Naive thymus-derived CD4-positive, alpha-beta T cell (primary cell): ENCODE measurements at places on chromosomes 3 and 15.

- H3K4me1 ChIP-seq: no peaks in the 10 kb centered on the region
- H3K27ac ChIP-seq: no peak overlapping the region
- no peaks in the 10 kb centered on the region for H3K27me3 ChIP-seq
- no peaks in the 10 kb centered on the region for H3K36me3 ChIP-seq
- DNase-seq: no peak
Observed at GRCh38 chr3:167450195-167450594, 23.6 kb downstream of the SERPINI2 start.

GRCh38 chr15:44490622-44491021 lies 46.3 kb upstream of the EIF3J start:
- H3K27me3 ChIP-seq: no peaks in the 10 kb centered on the region
- H3K36me3 ChIP-seq: peaks cover 12% of the 10 kb centered on the region
- no peaks in the 10 kb centered on the region for H3K4me1 ChIP-seq
- no peak overlapping the region for H3K27ac ChIP-seq

DNA sequence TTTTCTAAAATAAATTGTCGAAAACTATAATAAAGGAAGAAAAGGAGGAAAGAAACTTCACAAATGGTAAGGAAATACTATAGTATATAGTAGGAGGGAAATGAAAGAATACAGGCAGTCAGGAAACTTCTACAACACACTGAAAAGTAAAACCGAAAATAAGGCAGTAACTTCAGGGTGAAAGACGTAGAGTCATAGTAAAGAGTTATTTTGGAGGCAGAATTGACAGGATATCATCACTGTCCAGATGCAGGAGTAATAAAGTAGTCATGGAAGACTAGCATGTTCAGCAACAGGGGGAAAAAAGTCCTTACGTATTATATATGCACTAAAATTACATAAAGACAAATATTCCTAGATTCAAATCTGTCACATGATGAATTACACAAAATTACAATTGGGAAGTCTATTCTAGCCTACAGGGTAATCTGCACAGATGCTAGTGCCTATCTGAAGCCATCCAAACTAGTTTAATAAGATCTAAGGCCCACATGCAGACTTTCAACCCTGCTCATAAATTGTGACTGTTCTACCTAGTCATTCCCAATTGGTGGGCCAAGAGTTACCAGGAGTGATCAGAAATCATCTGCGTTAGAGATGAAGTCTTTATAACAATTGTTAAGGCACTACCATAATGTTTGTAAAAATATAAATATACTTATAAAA lies 14.0 kb downstream of the VPS13C start:
- H3K36me3 ChIP-seq: no peaks in the 10 kb centered on the region
- H3K4me3 ChIP-seq: no peak overlapping the region
- peaks cover 9% of the 10 kb centered on the region for H3K4me1 ChIP-seq
- DNase-seq: no peak

- no peak for DNase-seq
- H3K4me1 ChIP-seq: no peaks in the 10 kb centered on the region
- H3K27ac ChIP-seq: no peak overlapping the region
- H3K4me3 ChIP-seq: no peak overlapping the region
- H3K36me3 ChIP-seq: no peaks in the 10 kb centered on the region
Observed at GRCh38 chr3:181488536-181488935, 223.2 kb upstream of the SOX2 start.

GRCh38 chr15:60928970-60929369 lies 300.1 kb downstream of the RORA start:
- DNase-seq: no peak
- H3K27ac ChIP-seq: no peak overlapping the region
- H3K4me3 ChIP-seq: no peak overlapping the region
- no peaks in the 10 kb centered on the region for H3K4me1 ChIP-seq
- H3K27me3 ChIP-seq: no peaks in the 10 kb centered on the region

DNA sequence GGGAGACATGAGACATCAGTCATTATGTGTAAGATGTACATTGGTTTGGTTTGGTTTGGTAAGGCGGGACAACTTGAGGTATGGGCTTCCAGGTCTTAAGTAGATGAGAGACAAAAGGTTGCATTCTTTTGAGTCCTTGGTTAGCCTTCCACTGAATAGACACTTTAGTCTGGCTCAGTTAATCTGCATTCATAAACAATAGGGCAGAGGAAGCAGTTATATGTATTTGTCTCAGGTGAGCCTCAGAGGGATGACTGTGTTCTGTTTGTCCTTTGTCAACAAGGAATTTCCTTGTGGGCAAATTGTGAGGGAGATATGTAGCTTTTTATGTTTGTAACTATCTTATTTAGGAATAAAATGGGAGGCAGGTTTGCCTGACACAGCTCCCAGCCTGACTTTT lies 50.4 kb downstream of the TCF12 start:
- DNase-seq: no peak
- no peak overlapping the region for H3K27ac ChIP-seq

DNA sequence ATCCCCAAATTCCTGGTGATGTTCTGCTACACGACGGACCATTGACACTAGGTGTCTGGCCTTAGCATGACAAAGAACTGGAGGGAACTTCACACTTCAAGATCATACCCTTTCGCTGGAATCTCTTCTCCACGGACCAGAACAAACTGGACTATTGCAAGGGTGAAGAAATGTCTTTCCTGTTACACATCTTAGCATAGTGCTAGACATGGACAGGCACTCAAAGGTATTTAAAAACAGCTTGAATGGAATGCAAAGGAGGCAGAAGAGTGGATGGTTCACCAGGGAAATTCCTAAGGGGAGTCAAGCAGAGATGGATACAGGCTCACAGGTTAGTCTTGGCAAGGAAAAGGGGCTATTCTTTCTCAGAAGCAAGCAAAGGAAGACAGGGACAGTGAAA lies 33.5 kb upstream of the PDZRN3 start:
- H3K4me3 ChIP-seq: no peak overlapping the region
- no peaks in the 10 kb centered on the region for H3K27me3 ChIP-seq
- no peak for DNase-seq
- H3K27ac ChIP-seq: no peak overlapping the region
- no peaks in the 10 kb centered on the region for H3K36me3 ChIP-seq

DNA sequence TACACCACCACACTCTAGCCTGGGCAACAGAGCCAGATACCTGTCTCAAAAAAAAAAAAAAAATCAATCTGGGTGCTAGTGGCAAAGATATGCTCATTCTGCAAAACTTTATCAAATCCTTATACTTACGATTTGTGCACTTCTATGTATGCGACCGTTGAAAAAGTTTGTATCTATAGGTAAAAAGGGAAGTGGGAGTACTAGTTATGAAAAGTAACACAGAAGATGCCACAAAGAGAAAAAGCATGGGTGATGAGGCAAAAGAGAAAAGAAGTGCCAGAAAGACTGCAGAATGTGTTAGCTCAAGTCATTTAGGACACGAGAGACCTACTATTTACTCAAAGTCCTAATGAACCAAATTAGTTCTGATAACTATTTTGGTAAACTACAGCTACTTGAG lies 407.8 kb downstream of the SHQ1 start:
- peaks cover 19% of the 10 kb centered on the region for H3K4me1 ChIP-seq
- DNase-seq: no peak
- H3K4me3 ChIP-seq: no peak overlapping the region
- no peaks in the 10 kb centered on the region for H3K36me3 ChIP-seq

DNA sequence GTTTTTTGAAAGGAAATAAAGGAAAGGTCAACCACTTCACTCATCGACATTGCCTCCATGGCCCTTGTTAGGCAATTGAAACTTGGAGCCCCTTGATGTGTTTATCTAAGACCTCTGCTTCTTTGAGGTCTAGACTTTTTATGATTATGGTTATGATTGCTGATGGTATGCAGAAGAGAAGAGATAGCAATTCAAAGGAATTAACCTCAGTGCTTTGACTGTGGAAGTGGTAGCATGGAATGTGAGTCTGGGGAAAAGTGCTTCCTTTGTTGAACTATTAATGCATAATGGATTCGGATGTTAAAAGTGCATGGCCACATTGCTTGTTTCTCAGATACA lies 46.1 kb downstream of the FNDC3B start:
- no peaks in the 10 kb centered on the region for H3K36me3 ChIP-seq
- H3K27ac ChIP-seq: no peak overlapping the region
- no peak for DNase-seq
- H3K27me3 ChIP-seq: no peaks in the 10 kb centered on the region
- H3K4me3 ChIP-seq: no peak overlapping the region

GRCh38 chr15:43879386-43880355 lies 52.9 kb downstream of the WDR76 start:
- no peak overlapping the region for H3K27ac ChIP-seq
- H3K4me3 ChIP-seq: no peak overlapping the region
- no peaks in the 10 kb centered on the region for H3K4me1 ChIP-seq
- H3K36me3 ChIP-seq: no peaks in the 10 kb centered on the region
- H3K27me3 ChIP-seq: no peaks in the 10 kb centered on the region
- no peak for DNase-seq

- no peaks in the 10 kb centered on the region for H3K27me3 ChIP-seq
- no peak overlapping the region for H3K4me3 ChIP-seq
- no peak for DNase-seq
- no peaks in the 10 kb centered on the region for H3K4me1 ChIP-seq
Observed at GRCh38 chr15:55897560-55898336, 95.7 kb downstream of the NEDD4 start.

DNA sequence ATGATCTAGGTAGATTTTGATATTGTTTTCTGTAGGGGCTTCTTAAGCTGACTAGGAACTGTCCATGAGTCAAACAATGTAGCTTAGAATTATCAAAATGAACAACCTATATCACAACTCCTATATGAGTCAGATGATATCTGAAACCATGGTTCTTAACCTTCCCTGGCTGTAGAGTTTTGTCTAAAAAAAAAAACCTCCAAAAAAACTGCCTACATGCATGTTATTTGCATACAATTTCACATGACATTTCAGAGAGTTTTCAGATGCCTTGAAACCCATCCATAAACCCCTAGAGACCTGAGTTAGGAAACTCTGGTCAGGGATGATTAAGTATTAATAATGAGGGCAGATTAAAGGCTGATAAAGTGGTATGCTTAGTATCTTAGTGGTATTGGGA lies 157.0 kb downstream of the CHST2 start:
- H3K27me3 ChIP-seq: no peaks in the 10 kb centered on the region
- no peaks in the 10 kb centered on the region for H3K36me3 ChIP-seq

- H3K4me1 ChIP-seq: peaks cover 60% of the 10 kb centered on the region
- no peak for DNase-seq
- peak overlapping the region; percentile 24 for H3K27ac ChIP-seq
- no peaks in the 10 kb centered on the region for H3K36me3 ChIP-seq
- peak overlapping the region; percentile 31 for H3K4me3 ChIP-seq
Observed at GRCh38 chr15:100330221-100330620, 11.6 kb downstream of the ADAMTS17 start.

DNA sequence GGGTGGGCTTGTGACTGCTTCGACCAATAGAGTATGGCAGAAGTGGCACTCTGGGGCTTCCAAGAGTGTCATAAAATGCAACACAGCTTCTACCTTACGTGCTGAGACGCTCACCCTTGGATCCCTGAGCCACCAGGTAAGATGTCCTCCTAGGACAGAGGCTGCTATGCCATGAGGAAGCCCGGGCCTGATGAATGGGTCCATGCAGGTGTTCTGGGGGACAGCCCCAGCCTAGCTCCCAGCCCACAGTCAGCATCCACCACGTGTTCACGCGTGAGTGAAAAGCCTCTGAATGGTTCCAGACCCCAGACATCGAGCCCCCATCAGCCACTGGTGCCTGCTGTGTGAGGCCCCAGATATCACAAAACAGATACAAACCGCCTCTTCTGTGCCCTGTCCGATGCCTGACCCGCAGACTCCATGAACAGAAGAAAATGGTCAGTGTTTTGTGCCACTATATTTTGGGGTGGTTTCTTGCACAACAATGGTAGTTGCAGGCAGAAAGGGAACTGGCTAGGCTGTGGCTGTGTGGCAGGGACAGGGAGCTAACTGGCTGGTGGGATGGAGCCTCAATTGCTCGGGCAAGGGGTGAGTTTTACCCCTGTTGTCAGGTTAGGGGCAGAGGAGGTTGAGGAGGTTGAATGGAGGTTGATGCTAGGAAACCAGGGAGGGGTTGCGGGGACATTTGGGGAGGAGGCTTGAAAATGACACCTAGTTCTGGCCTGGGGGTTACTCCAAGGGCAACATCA lies 92.2 kb downstream of the LINGO1 start:
- H3K4me1 ChIP-seq: peaks cover 6% of the 10 kb centered on the region
- H3K27me3 ChIP-seq: no peaks in the 10 kb centered on the region
- no peak for DNase-seq
- H3K36me3 ChIP-seq: no peaks in the 10 kb centered on the region
- no peak overlapping the region for H3K27ac ChIP-seq

DNA sequence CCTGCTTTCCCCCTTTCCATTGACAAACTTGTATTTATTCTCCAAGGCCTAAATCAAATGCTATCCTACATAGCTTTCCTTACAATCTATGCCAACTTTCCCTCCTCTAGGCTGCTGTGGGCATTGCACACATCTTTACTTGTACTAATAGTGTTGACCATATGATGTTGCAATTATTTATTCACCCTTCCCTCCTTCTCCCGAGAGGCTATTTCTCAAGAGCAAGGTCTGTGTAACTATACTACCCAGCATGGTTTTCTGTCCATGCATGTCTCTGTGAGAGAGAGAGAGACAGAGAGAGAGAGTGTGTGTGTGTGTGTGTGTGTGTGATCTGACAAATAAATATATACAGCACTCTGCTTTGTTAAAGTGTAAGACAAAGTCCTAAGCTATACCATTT lies 63.8 kb downstream of the GTPBP8 start:
- no peaks in the 10 kb centered on the region for H3K27me3 ChIP-seq
- no peaks in the 10 kb centered on the region for H3K36me3 ChIP-seq

DNA sequence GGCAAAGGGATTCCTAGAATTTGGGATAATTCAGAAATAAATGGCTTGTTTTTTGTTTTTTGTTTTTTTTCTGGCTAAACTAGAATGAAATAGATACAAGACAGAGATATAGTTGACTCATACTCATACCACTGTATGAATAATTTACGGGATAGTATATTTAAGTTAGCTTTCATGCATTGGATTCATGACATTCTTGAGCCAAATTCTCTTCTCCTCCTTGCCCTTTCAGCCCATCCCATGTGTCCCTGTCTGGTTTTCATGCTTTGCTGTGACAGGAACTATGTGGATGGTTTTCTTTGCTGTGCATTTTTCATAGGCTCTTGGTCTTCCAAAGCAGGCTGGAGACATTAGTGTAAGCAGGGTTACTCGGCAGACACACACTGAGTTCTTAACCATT lies 66.6 kb upstream of the UMPS start:
- no peaks in the 10 kb centered on the region for H3K27me3 ChIP-seq
- H3K4me3 ChIP-seq: no peak overlapping the region
- no peak overlapping the region for H3K27ac ChIP-seq
- no peaks in the 10 kb centered on the region for H3K4me1 ChIP-seq
- DNase-seq: no peak
